AG09319 (cell line): ENCODE measurements at places on chromosomes 6 and 20.
A peak's percentile ranks its signal among the peaks of the same experiment; 100 is the strongest.

- DNase-seq, result no peak
Measured at GRCh38 chr6:15935661-15936060, 193.2 kb upstream of the MYLIP start.

GRCh38 chr6:75524322-75524972, 30.8 kb upstream of the FILIP1 start:
- peak; percentile 61 for DNase-seq

- no peak for DNase-seq
Measured at GRCh38 chr6:152087096-152087495, 279.6 kb downstream of the ESR1 start.

DNA sequence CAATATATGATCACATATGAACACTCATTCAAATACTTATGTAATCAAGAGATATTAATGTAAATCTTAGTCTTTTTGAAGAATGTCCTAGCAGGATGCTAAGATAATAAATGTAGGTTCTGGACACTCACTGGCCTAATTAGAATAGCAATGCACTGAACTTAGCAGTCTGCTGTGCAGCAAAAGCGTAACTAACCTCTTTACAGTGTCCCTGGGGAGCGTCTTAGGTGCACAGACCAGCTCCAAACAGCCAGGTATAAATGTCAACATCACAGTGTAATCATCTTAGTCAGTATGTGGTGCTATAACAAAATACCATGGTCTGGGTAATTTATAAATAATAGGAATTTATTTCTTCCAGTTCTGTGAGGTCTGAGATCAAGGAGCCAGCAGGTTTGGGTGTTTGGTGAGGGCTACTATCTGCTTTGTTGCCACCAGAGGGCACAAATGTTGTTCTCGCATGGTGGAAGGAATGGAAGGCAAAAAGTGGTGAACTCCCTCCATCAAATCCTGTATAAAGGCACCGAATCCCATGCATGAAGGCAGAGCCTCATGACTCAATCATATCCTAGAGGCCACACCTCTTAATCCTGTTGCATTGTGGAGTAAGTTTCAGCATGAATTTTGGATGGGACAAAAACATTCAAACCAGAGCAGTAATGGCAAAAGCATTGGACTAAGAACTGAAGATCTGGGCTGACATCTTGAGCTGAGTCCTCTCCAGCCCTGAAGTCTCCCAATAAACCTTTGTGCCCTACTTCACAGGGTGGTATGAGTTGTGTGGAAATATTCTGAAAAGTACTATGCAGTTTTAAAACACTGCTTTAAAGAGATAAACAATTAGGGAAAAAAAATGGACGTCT, 41.8 kb upstream of the FOXO3 start:
- no peak for DNase-seq

DNA sequence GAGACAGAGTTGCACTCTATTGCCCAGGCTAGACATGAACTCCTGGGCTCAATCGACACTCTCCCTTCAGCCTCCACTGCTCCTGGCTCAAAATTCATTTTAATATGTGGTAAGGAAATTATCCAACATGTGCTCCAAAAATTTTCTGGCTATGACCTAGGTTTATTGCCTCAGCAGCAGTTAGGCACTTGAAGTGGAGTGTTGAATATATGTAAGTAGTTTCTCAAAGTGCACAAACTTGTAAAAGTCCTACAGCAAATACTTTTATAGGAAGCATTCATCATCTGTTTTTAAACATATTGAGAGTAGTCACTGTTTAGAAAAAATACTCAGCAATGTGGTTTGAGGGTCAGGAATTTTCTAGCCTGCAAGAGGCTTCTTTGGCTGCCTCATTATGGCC, 13.2 kb downstream of the FILIP1 start:
- DNase-seq, result no peak

GRCh38 chr6:77482981-77483380, 19.7 kb upstream of the HTR1B start:
- no peak for DNase-seq

DNA sequence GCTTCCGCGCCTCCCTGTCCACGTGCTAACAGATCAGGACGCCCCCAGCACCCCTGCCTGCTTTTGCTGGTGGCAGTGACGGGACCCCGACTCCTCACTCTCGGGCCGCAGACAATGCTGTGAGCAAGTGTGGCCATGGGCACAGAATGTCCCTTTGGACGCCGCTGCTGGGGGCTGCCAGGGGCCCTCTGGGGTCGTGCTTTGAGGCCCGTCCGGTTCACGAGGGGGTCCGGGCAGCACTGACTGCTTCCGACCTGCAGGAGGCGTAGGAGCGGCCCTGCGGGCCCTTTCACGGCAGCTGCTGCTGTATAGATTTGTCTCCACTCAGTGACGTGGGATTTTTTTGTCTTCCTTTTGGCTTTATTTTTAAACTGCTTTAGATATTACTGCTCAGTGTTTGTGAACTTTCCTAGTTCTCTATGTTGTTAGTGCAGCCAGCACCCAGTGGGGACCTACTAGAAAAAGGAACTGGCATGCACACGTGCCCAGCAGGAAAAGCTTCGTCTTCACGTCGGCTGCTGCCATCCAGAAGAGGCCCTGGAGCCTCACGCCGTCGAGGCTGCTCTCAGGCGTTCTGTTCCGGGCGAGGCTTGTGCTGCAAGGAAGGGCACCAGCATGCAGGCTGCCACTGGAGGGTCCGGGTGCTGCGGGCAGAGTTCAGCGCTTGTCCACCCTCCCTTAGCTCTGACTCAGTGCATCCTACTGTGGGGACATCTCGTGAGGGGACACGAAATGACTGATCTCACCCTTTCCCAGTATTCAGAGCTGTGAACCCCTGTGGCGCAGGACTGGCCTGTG, 21.7 kb downstream of the UCKL1 start:
- no peak for DNase-seq

GRCh38 chr6:56096946-56097621, 150.3 kb downstream of the COL21A1 start:
- DNase-seq, result no peak

DNA sequence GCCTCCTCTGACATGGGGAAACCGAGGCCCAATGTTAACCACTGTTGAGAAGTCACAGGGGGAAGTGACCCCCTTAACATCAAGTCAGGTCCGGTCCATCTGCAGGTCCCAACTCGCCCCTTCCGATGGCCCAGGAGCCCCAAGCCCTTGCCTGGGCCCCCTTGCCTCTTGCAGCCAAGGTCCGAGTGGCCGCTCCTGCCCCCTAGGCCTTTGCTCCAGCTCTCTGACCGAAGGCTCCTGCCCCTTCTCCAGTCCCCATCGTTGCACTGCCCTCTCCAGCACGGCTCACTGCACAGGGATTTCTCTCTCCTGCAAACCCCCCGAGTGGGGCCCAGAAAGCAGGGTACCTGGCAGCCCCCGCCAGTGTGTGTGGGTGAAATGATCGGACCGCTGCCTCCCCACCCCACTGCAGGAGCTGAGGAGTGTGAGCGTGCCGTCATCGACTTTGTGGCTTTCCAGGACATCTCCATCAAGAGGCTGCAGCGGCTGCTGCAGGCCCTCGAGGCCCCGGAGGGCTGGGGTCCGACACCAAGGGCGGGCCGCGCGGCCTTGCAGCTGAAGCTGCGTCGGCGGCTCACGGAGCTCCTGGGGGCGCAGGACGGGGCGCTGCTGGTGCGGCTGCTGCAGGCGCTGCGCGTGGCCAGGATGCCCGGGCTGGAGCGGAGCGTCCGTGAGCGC, 1.6 kb downstream of the TNFRSF6B start:
- no peak for DNase-seq

DNA sequence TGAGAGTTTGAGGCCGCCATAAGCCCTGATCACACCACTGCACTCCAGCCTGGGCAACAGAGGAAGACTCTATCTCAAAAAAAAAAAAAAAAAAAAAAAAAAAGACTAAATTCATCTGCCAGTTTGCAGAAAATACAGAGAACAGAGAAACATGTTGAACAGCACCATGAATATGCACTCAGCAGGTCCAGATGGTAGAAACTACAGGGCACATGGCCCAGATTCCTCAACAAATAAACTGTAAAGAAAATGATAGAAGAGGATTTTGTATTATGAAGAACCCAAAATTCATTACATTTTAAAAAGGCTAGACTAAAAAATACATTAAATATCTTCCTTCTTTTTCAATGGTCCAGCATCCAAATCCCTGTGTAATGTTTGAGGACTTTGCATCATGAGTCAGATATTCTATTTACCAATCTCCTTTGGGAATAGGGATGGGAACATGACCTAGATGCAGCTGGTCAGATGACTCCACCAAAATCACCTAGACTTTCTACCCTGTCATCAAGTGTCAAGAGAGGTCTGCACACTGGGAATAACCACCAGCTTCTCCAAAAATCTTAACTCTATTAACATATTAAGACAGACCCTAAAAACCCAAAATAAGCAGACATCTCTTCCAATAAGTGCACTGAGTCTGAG, 189.1 kb upstream of the TCF21 start:
- no peak for DNase-seq

DNA sequence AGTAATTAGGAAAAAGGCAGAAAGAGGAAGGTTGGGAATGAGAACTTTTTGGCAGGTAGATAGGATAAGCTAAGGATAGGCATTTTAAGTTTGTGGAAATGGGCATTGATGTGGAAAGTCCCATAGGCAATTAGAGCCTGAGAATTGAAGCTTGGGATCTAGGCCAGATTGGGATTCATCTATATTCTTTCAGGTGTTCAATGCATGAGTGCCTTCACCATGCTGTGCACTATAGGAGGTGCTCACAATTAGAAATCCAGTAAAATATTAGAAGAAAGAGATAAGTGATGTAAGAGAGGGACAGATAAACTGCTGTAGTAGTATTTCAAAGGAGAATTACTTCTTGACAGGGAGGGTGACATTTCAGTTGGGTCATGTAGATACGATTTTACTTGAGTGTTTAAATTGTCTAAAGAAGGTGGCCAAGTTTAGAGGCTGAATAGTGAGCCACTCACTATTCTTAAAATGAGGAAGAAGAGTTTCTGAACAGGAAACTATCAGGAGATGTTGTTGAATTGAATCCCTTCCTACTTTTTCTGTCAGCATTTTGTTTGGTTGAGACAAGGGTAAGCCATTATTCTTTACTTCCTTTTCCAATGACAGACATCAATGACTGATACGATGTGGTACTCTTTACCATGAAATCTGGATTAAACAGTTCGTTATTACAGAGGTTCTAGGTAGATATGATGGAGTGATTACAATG, 31.0 kb upstream of the CTAGE9 start:
- DNase-seq, result no peak

GRCh38 chr6:36908747-36909146, 23.0 kb downstream of the C6orf89 start:
- no peak for DNase-seq

DNA sequence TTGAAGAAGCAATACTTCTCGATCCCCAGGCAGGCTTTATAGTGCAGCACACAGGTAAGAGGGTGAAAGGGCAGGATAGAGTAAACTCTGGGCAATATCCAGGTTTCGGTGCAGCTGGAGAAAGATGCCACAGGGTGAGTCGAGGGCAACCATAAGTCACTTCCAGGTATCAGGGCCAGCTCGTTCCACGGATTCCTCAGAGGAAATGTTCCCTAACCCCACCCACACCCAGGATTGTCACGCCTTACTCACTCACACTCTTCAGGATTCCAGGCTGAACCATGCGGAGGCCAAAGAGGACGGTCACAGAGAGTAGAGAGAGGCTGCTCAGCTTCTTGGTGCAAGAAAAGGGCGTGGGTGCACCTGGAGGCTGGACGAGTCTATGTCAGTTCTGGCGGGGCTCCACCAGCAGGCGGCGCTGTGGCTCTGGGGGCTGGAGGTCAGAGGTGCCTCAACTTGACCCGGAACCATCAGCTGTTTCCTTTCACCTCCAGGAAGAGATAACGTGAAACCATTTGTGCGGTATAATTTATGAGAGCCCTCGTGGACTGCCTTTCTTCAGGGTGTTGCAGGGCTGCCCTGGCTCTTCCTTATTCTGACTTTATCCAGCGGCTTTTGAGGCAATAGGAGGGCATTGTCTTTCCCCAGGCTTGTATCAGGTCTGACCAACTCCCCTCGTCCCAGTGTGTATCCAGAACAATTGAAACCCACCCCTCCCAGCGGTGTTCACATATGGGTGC, 14.5 kb upstream of the WFDC12 start:
- no peak for DNase-seq

DNA sequence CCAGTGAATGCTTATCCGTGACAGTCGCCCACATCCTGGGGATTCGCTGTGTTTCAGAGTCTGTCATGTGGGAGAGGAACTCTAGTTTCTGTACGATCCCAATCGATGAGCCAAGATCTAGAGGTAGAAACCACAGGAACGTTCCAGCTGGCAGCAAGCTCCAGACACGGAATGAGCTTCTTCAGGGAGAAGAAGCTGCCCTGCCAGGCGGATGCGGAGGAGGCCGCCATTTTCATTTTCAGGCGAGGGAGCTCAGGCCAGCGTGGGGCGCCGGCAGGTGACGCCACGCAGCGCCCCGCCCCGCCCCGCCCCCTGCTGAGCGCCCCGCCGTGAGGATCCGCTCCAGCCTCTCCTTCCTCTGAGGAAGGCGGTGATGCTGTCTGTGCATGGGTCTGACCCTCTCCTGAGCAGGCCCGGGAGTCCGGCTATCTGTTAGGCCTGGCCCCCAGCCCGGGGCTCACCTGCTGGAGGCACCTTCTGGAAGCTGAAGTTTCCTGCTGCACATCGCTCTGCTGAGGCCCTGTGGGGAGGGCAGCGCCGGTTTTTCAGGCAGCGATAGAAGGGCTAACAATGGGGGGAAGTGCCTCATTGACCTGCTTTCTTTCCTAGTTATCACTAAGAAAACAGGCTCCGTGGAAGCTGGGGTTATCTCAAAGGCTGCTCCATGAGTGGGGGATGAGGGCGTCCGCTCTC, 147.5 kb downstream of the ERMARD start:
- no peak for DNase-seq

GRCh38 chr6:92139601-92140000, 1279.8 kb downstream of the EPHA7 start:
- DNase-seq, result no peak

- DNase-seq, result no peak
Measured at GRCh38 chr6:145036848-145037567, 698.3 kb downstream of the EPM2A start.

- DNase-seq, result peak; percentile 22
Measured at GRCh38 chr20:52410182-52410647, 218.6 kb upstream of the ZFP64 start.

DNA sequence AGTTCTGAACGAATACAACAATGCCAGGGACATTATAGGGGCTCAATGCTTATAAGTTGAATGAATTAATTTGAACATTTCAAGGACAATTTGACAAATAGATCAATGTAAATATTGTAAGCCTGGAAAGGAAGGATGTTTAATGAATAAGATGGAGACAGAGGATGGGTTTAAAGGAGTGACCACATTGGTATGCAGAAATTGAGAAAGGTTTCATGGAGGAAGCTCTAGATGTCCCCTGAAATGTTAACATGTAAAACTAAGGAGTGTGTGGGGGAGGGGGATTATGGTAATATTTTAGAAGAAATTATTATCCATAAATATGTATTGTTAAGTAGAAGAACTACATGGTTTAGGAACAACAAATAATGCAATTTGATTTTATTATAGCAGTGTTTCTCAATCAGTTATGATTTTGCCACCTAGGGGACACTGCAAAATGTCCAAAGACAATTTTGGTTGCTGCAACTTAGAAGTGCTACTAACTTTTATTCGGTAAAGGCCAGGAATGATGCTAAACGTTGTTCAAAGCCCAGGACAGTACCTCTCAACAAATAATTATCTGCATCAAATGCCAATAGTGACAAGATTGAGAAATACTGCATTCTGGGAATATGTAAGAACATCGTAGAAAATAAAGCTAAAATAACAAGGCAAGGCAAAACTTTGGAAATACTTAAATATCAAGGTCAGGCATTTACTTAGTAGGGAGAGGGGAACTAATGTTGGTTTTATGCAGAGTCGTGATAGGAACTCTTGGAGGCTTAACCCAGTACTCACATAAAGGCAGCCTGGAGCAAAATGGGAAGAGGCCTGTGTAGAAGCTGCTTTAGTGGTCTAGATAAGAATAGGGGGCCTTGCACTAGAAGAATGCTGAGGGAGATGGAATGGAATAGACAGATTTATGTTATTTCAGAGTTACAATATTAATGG, 686.9 kb upstream of the CITED2 start:
- DNase-seq, result no peak
